ENCODE measurements at places on chromosomes 12 and 14. TPM values are rescaled to one million over a fixed set of nuclear protein-coding genes. Genes with fewer than 3 reads are reported as not detected.

Gene KERA
- not detected for total RNA-seq

Gene M6PR
- total RNA-seq = 205 TPM

- no peak for DNase-seq
These were observed 146.4 kb downstream of the ADGRD1 start for GRCh38 chr12:131100031-131100674.

DNA sequence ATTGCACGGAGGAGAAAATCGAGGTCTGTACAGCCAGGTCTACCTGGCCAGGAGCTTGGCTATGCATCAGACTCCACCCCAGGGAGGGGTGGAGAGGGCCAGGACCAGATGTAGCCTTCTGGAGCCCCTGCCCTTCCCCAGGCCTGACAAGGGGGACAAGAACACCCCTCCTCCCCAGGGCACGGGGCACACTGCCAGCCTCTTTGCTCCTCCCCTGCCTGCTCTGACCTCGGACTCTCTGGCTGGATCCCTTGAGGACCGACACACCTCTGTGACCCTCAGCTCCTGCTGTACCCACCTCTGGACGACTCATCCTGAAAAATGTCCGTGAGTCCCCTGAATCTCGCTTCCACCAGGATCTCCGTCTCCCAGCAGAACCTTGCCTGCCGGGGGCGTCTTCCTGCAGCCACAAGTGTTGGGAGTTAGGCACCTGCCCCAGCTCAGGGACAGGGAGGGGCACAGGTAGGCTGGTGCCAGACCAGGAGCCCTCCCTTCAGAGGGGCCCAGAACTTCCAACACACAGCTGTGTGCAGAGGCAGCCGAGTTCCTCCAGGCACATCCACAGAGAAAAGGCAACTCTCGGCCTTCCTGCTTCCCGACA, 21.8 kb downstream of the AHNAK2 start:
- no peak for DNase-seq

DNA sequence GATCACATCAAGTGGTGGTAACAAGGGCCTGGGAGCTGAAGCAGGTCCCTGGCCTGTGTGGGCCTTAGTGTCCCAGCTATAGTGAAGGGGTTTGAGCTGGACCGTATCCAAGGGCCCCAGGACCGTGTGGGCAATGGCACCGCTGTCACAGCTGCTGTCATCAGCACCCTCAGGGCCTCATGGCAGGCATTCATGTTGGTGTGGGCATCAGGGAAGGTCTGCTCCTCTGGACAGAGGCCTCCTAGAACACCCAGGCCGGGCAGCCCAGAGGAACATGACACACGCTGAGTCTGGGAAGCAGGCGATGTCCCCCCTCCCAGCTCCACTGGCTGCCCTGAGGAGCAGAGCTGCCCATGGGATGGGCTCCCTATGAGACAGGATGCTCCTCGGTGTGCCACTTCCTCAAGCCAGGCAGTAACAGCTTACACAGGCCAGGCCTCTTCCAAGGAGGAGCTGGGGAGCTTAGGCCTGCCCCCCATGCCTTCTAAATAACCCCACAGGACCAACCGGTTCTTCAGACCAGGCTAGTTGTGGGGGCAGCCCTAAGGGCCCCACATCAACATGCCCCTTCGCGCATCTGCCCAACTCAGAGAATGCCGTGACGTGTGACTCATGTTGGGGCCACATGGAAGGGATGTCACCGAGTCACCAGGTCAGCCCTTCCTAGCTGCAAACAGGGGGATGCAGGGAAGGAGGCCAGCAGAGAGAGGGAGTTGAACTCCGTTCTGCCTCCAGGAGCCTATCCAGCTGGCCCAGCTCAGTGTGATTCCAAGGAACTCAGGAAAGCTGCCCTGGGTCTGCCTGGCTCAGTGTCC, 80.4 kb downstream of the PITPNM2 start:
- peak; percentile 28 for DNase-seq

Gene CDH24
- total RNA-seq = 0.60 TPM

Gene FAM186B
- 0.22 TPM for total RNA-seq

DNA sequence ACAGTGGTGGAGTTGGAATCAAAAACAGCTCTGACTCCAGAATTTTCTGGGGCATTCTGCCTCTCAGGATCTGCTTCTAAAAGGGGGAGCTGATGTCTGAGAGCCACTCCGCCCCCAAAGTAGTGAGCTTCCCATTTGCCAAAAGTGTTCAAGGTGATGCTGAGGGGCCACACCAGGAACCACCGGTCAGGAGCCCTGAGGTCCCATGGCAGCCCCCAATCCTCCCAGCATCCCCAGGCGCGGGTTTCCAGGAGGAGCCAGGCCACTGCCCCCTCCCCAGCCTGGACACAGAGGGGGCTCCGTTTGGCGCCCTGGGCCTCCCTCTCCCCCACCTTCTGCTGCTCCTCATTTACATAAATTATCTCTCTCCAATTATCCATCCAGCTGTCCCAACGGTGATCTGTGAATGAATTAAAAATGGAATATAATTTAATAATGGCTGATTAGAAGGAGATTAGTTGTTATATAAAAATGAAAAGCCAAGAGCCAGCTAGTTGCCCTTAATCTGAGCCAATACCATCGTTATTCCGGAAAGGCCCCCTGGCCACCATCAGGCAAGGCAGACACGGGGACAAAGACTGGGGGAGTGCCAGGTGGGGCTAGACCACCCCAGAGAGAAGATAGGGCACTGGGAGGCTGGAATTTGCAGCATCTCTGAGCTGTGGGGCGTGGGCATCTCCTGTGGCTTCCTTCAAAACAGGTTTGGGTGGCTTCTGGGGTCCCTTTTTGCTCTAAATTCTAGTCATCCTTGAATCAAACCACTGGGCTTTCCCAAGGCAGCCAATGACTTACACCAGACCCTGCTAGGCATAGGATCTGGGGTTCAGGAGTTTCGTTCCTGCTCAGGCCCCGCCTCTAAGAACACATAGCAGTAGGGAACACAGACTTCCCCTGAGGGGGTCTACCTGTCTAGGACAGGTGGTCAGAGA, 19.7 kb upstream of the VSX2 start:
- no peak for DNase-seq

GRCh38 chr12:42338280-42338679, 12.3 kb downstream of the PPHLN1 start:
- DNase-seq = no peak

GRCh38 chr14:68571114-68571591, 221.7 kb downstream of the ZFP36L1 start:
- no peak for DNase-seq

DNA sequence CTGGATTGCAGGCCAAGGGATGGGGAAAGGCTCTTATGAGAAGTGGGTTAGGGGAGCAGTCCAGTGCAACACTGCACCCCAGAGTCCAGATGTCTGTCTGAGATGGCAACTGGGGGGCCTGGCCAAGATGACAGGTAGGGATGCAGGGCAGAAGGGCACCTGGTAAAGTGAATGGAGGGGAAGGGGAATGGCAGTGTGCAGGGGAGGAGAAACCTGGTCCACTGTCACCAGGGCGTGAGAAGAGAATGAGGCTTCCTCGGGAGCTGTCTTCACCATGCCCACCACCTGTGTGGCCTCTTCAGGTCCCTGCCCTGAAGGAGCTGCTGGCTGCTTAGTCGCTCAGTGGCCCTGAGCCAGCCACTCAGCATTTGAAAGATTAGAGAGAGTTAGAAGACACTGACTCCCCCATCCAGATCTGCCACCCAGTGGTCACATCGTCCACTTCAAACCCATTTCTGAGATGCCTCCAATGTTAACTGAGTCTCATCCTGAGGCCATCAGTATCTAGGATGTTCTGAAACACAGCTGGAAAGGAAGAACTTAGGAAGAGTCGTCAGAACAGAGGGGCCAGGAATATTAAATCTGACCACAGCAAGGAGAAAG, 57.3 kb downstream of the PLEKHG3 start:
- DNase-seq = no peak

Gene ART4
- total RNA-seq = 121 TPM

Gene HNF1A
- total RNA-seq = not detected

GRCh38 chr14:38357557-38357956, 101.7 kb upstream of the CLEC14A start:
- DNase-seq = no peak

DNA sequence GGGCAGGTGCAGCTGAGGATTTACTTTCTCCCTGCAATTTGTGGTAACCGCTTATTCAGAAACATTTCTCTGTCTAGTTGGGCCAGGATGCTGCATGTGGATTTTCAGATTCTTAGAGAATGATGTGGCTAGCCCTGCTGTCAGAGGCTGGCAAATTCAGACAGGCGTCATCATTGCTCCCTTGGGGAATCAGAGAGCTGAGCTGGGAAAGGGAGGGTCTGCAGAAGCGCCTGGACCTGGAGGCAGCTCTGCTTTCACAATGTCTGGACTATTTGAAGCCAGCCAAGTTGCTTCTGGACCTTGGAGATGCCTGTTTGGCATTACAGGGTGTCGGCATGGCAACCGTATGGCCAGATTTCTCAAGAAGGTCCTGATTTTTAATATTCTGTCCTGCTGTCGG, 3.4 kb downstream of the GALNT16 start:
- DNase-seq = no peak

DNA sequence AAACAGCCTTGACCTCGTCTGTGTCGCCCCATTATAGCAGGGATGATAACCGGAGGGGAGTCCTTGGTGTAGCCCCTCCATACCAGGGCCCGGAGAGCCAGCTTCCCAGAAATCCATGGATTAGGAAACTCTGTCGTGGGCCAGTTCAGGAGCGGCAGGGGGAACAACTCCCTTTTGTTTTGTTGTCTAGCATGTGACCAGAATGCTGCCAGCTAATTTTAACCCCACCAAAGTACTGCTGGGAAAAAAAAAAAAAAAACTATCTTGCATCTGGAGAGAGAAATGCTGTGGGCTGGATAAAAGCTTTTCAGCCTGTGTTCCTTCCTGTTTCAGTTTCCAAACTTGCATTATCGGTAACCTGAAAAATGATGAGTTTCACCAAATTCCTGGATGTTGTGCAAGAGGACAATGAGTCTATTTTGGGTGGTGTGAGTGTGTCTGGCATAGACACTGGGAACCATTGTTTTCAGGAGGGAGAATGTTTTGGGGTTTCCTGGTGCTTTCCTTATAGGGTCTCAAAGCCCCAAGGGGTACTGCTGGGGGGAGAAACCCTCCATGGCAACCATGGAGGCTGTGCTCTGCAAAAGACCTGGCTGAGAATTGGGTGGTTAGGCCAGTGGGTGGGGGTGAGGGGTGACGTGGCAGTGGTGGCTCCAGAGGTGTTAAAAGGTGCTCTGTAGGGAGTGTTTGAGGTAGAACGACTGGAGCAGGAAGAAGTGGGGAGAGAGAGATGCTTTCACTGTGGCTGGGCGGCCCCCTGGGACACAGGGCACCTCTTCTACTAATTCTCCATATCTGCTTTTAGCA, 14.9 kb upstream of the IRF2BPL start:
- peak; percentile 71 for DNase-seq

DNA sequence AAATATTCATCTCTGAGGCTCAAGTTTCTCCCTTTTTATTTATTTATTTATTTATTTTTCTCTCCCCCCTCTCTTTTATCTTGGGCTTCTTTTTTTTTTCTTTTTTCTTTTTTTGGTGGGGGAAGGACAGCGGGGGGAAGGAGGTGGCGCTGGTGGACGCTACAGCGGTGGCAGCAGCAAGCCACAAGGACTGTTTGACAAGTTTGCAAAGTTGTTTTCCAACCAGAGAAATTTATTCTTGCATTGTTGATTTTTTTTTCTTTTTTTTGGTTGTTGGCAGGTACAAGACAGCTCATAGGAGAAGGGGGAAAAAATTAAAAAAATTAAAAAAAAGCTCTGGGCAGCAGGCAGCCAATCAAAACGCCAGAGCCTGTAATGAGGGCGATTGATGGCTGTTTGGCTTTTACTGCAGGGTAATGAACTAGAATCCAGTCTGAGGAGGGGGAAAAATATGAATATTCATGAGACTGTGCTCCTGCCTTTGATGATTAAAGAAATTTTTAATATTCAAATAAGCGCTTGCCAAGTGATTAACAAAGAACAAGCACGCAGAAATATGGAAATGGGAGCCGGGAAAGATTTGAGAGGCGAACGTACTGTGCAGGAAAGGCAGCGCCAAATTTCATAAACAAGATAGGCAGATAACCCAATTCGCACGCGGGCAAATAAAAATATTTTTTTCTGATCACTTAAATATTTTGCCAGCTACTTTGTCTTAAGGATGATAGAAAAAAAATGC, 36.2 kb downstream of the BCL11B start:
- no peak for DNase-seq

GRCh38 chr14:32560209-32560857, 231.2 kb downstream of the AKAP6 start:
- DNase-seq = peak; percentile 77

DNA sequence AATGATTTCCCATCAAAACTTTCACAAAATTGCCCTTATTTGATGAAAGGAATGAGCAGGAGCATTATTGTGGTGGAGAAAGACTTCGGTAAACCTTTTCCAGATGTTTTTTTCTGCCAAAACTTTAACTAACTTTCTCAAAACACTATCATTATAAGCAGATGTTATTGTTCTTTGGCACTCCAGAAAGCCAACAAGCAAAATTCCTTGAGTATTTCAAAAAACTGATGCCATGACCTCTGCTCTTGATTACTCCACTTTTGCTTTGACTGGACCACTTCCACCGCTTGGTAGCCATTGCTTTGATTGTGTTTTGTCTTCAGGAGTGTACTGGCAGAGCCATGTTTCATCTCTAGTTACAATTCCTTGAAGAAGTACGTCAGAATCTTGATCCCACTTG, 29.7 kb upstream of the RAB21 start:
- no peak for DNase-seq

Gene GALNT9
- total RNA-seq = 0.22 TPM

- DNase-seq = no peak
These were observed 123.5 kb downstream of the ESRRB start for GRCh38 chr14:76499399-76499798.

DNA sequence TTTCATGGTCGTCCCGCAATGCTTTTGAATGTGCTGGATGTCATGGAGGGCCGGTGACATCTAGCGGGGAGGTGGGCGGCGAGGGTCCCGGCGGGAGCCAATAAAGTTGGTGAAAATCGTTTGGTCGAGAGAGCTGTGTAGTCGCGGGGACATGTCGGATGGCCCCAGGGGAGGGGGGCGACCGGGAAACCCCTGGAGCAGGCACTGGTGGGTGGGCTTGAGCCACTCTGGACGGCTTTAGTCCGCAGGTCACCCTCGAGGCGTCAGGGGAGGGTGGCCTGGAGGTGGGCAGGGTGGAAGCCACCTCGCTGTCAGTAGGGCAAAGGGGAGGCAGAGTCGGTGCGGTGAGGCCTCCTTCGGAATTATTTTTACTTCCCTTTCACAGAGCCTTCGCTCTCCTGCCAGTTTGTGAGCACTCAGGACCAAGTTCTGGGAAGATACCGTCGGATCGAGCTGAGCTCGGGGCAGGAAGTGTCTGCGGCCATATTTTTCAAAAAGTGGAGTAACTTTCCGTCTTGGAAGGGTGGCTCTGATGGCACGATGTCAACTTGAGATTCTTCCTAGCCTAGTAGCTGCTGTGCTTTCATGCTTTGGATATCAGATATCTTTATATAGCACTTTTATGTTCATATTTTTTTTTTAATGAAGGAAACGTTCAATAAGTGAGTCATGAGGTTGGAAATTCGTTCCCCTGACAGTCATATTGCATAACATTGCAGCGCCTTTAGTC, 28.2 kb downstream of the WBP11 start:
- DNase-seq = peak; percentile 50

Gene HCAR3
- total RNA-seq = not detected

GRCh38 chr12:65492998-65493912, 214.8 kb downstream of the MSRB3 start:
- no peak for DNase-seq
